Myocyte (in vitro differentiated cells): ENCODE measurements at places on chromosomes 2 and 18. TPM values are rescaled to one million over a fixed set of nuclear protein-coding genes. Genes with fewer than 3 reads are reported as not detected.
A peak's percentile ranks its signal among the peaks of the same experiment; 100 is the strongest.

The MAP3K19 gene
- total RNA-seq: not detected in 2 replicates

The PDE1A gene
- total RNA-seq: 2.9 and 4.3 TPM in 2 replicates

The KIAA2012 gene
- total RNA-seq: not detected in 2 replicates

The UGT1A9 gene
- total RNA-seq: not detected in 2 replicates

The ZNF804A gene
- 0.05 TPM in 1 of 2 replicates, not detected in the other for total RNA-seq

The RAX gene
- not detected in 2 replicates for total RNA-seq

The SH3YL1 gene
- 40.6 and 48.7 TPM in 2 replicates for total RNA-seq

The REG3A gene
- not detected in 2 replicates for total RNA-seq

The CAPN13 gene
- total RNA-seq: not detected in 2 replicates

The SPC25 gene
- total RNA-seq: 0.24 TPM in 1 of 2 replicates, not detected in the other

The MEP1B gene
- 0.08 TPM in 1 of 2 replicates, not detected in the other for total RNA-seq

The TTLL4 gene
- total RNA-seq: 11.9 and 13.0 TPM in 2 replicates

The SESTD1 gene
- total RNA-seq: 5.4 and 6.2 TPM in 2 replicates

The SLC1A4 gene
- 17.1 and 29.1 TPM in 2 replicates for total RNA-seq

DNA sequence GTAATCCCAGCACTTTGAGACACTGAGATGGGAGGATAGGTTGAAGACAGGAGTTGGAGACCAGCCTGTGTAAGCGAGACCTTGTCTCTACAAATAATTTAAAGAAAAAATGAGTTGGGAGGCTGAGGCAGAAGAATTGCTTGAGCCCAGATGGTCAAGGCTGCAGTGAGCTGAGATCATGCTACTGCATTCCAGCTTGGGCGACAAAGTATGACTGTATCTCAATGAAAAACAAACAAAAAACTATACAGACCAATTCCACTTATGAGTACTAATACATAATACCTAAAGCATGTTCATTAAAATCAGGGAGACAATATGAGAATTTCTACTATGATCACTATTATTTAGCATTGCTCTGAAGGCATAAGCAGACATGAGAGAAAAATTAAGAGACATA lies 12.6 kb downstream of the RNF149 start:
- DNase-seq: no peak

DNA sequence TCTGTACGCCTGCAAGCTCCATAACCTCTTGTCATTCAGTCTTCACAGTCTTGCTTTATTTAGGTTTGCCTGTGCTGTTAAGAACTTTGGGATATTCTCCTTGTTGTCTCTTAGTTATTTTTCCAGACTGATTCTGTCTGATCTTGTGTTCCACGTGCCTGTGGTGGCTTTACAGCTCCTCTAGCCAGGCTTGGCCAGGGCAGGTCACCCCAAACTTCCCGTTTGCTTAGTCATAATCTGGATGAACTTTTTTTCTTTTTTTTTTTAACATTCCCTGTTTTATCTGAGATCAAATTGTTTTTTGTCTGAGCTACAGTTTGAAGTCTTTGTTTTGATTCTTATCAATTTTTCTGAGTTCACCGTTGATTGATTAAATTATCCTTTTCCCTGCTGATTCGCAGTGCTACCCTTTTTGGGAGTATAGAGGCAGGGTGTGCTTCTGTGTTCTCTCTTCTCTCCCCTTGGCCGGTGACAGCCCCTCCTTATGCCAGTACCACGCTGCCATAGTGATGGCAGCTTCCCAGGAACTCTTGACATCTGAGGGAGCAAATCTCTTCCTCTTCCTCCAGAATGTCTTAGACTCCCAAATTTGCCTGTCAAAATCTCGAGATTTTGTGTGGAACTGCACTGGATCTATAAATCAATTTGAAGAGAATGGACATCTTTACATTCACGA lies 2.5 kb downstream of the SP100 start:
- peak; percentile 57 for DNase-seq

- DNase-seq: no peak
Measured at GRCh38 chr2:184125867-184126266, 472.5 kb upstream of the ZNF804A start.

GRCh38 chr2:237254911-237255578 lies 158.9 kb downstream of the COL6A3 start:
- peak; percentile 62 for DNase-seq

DNA sequence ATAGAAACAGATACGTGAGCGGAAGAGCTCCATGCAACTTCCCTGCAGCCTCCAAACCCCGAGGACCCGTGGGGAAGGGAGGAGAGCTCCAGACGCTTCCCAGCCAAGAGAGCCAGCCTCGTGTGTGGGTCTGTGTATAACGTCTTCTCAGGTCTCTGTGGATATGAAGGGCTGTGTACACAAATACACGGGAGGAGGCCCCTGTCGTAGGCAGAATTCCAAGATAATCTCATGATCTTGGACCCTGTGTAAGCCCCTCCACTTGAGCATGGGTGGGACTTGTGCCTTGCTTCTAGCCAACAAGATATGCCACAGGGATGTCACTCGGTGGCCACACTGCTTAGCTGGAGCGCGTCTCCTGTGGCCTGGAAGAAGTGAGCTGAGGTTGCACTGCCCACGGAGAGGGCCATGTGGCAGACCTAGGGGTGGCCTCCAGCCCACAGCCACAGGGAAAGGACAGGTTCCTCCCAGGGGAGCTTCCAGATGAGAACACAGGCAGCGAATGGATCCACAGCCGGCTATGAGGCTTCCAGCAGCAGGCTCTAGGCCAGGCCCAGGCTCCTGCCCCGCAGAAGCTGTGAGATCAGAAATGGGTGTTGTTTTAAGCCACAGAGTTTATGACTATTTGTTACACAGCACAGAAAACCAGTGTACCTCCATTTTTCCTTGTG lies 15.6 kb upstream of the KLF11 start:
- no peak for DNase-seq

GRCh38 chr18:58870621-58871020 lies 5.9 kb downstream of the ZNF532 start:
- DNase-seq: no peak

DNA sequence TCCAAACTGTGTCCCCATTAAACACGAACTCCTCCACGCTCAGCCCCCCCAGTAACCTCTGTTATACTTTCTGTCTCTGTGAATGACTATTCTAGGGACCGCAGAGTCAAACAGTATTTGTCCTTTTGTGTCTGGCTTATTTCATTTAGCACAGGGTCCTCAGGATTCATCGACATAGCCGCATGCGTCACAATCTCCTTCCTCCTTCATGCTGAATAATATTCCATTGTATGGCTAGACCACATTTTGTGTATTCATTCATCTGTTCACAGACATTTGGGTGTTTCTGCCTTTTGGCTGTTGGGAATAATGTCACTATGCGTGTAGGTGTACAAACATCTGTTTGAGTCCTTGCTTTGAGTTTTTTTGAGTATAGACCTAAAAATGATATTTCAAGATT lies 80.9 kb downstream of the SH3RF3 start:
- DNase-seq: no peak

GRCh38 chr2:200877443-200877842 lies 11.4 kb downstream of the PPIL3 start:
- DNase-seq: no peak

DNA sequence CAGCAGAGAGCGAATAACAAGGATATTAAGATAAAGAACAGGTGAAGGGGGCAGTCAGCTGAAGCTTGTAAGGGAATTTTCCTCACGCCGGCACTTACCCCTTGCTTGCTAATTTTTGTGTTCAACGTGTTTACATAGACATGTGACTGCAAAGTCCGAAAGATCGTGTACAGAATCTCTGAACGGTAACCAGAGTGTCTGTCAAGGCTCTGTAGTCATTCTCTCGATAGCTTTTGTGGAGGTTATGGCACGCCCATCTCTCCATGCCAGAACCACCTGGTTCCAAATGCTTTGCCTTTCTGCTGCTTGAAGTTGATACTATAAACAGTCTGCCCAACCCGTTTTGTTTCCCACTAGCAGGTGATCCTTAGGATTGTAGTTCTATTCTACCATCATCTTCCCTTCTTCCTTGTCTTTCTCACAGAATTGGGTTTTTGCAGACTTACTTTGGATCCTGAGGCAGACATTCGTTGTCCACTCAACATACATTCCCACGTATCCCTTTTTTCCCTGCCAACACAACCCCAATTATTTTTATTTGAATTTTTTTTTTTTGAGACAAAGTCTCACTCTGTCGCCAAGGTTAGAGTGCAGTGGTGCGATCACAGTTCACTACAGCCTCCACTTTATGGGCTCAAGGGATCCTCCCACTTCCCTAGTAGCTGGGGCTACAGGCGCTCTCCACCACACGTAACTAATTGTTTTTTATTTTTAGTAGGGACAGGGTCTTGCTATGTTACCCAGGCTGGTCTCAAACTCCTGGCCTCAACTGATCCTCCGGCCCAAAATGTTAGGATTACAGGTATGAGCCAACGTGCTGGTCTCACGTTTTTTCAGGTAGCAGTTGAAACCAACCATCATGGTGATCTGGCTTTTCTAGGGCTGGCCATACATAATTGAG lies 1.3 kb upstream of the USP34 start:
- DNase-seq: peak; percentile 41

DNA sequence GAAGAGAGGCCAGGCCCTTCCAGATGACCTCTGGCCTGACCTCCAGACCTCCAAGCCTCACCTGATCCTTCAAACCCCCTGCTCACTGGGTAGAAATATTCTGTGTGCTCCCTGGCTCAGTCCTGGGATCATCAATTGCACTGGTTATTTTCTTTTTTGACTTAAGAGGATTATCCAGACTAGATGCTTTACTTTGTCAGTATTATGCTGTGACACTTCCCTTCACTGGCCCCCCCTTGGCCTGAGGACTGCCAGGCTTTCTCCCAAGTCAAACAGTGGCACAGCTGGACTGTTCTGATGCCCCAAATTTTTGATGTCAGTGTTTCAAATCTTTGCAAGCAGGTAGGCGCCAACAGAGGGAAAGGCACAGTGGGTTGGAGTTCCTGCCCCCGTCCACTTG lies 156.3 kb upstream of the SKOR2 start:
- no peak for DNase-seq

- no peak for DNase-seq
Measured at GRCh38 chr2:165627470-165627869, 158.0 kb downstream of the CSRNP3 start.

DNA sequence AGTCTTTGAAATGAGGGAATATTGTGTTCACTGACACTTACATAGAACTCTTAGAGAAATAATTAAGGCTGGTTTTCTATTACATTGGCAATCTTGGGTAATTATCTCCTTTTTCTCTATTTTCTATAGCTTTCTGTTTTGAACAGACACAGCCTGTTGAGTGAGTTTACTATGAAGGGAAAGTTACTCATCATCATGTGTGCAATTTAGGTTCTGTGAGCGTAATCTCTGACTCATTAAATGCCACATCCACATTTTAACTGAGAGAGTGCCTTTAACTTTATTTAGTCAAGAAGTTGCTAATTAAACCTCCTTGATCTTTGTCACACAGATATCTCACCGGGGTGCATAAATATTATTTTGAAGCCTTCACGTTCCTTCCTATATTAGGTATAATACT lies 174.0 kb upstream of the SLC8A1 start:
- peak; percentile 44 for DNase-seq

GRCh38 chr2:33115728-33116127 lies 169.0 kb downstream of the LTBP1 start:
- no peak for DNase-seq

DNA sequence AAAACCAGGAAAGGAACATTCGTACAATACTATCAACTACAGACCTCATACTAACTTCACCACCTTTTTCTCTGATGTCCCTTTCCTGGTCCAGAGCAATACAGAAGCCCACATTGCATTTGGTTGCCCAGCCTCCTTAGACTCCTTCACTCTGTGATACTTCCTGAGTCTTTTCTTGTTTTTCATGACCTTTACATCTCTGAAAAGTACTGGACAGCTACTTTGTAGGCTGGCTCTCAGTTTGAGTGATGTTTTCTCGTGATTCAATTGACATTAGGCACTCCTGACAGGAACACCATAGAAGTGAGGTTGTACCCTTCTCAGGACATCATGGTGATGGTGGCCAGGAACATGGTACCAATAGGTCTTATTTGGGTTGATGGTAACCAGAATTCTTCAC lies 185.9 kb upstream of the SLC39A10 start:
- DNase-seq: no peak

- no peak for DNase-seq
Measured at GRCh38 chr2:168978461-168978861, 52.7 kb downstream of the ABCB11 start.

DNA sequence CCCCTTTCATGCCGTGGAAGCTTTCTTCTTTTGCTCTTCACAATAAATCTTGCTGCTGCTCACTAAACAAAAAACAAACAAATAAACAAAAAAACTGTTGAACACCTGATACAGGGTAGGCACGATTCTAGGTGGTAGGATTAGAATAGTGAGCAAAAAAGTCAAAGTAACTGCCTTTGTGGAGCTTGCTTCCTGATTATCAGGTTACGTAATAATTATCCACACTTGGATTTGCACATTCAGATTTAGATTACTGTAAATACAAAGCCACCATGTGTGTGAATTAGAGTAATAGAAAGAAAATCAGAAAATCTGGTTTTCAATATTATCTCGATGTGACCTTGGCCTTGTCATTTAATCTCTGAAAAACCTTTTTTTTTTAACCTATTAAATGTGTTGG lies 307.1 kb downstream of the NRXN1 start:
- DNase-seq: no peak

- DNase-seq: no peak
Measured at GRCh38 chr2:126852361-126852760, 46.3 kb upstream of the TEX51 start.

GRCh38 chr2:215772634-215773563 lies 240.5 kb downstream of the MREG start:
- DNase-seq: peak; percentile 35

- peak; percentile 21 for DNase-seq
Measured at GRCh38 chr18:74682141-74682990, 84.7 kb downstream of the ZNF407 start.

DNA sequence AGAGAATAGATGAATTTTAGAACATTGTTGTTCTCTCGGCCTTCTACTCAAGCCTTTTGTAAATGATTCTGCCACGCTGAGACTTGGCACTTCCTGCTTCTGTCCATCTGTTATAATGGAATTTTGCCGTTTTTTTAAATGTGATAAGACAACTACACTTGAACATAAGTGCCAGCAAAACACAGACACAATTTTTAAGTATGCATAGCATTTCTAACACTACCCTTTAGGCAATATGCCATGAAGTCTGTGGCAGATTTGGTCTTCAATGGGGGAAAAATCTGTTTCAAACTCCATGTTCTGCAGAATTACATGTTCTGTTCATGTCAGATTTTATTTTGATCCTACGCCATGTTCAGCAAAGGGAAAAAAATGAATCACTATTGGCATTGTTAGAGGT lies 1170.7 kb upstream of the SLC39A10 start:
- no peak for DNase-seq

GRCh38 chr18:57657542-57657941 lies 35.9 kb upstream of the NARS1 start:
- DNase-seq: no peak

GRCh38 chr2:100923461-100924060 lies 78.5 kb upstream of the RPL31 start:
- no peak for DNase-seq

GRCh38 chr18:72181241-72181764 lies 362.8 kb downstream of the CBLN2 start:
- no peak for DNase-seq
